Activated CD8-positive, alpha-beta T cell treated with anti-CD3 and anti-CD28 coated beads, Interleukin-2, amount 10 ng/mL, durations not matched to agents 7 days and 5 days (primary cell): ENCODE measurements at places on chromosomes 3 and 15. TPM values are rescaled to one million over a fixed set of nuclear protein-coding genes. Genes with fewer than 3 reads are reported as not detected.

RTP3 gene
- total RNA-seq: not detected

SPINK8 gene
- total RNA-seq: not detected

FOXB1 gene
- 0.50 TPM for total RNA-seq

ZIC1 gene
- total RNA-seq: not detected

GRCh38 chr15:57229051-57229450 is 147.3 kb upstream of the CGNL1 start:
- DNase-seq: no peak

- DNase-seq: no peak
Measured at GRCh38 chr3:51896607-51897305, 6.4 kb downstream of the IQCF1 start.

SPTSSB gene
- not detected for total RNA-seq

GRCh38 chr3:142973217-142974009 is 9.9 kb upstream of the PAQR9 start:
- no peak for DNase-seq

- DNase-seq: no peak
Measured at GRCh38 chr3:172031996-172032395, 7.4 kb upstream of the FNDC3B start.

DNA sequence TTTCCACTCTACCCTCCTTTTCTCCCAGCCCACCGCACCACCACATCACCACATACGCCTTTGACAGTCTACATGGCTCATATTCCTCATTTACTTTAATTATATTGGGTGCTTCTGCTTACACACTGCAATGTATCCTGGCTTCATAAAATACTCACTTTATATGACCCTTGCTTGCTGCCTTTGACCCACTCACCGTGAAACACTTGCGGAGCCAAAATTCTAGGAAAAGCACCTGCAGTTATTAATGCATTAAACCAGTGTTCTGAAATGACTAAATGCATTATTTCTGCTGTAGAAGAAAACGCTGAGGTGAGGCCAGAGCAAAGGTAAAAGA is 217.5 kb upstream of the ICE2 start:
- DNase-seq: no peak

DNA sequence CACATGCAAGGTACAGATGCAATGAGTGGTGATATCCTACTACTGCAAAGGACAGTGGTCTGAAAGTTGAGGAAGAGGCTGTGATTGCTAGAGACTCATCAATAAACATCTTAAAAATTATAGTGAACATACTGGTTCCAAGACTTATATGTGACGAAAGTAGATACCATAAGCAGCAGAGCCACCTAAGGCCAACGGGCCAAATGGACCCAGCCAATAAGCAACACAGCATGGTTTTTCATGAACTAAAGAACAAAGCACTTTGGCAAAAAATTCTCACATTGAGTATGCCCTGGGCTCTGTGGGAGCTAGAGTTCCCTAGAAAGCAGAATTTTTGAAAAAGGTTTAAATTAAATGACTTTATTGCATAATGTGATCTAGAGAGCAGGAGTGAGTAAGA is 272.1 kb downstream of the SI start:
- DNase-seq: no peak

GRCh38 chr3:25156626-25157025 is 271.4 kb upstream of the RARB start:
- DNase-seq: no peak

GOLGA6A gene
- total RNA-seq: not detected

DNA sequence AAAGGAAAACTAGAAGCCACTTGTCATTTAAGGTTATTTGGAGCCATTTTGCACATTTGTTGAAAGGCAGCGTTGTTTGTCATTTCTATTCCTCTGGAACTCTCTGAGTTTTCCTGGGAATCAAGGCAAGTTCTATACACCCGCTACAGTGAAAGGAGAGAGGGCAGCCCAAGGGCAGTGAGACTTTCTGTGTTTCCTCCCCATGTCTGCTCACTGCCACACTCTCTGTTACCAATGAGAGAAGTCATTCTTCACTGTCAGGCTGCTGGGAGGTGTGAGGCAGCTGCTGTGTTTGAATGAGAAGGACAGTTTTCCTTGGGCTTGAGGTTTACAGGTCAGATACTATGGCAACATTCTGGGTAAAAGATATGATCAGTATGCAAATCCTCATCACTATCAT is 36.0 kb downstream of the ATP13A5 start:
- no peak for DNase-seq

GRCh38 chr15:49987896-49988295 is 131.1 kb downstream of the ATP8B4 start:
- DNase-seq: no peak

PLOD2 gene
- not detected for total RNA-seq

ANKRD34C gene
- total RNA-seq: not detected

DNA sequence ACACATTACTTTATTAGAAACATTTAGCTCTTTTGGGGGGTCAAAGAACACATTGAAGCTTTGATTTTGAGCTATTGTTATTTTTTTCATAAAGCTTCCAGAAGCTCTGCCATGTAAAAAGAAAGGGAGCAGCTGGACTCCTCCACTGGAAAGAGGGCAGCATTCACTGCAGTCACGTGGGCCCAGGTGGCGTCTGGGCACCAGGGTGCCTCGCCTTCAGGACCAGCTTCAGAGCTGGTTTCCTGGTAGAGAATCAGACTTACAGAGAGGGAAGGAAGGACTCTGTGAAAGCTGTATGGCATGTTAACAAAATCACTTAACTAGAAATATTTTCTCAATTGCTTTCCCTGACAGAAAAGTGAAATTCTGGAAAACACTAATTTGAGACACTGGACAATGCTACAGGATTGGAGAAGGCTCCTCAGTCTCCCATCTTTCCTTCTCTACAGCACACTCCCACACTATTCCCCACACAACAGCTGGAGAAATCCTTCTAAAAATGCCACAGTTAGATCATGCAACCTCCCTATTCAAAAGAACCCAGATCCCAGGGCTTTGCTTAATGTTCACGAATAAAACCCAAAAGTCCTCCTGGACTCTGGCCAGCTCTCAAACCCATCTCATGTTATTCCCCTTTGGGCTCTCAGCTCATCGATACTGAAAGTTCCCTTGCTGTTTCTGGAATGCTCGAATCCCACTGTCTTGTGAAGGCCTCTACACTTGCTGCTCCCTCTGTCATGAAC is 83.2 kb downstream of the NFKBIZ start:
- no peak for DNase-seq

DNA sequence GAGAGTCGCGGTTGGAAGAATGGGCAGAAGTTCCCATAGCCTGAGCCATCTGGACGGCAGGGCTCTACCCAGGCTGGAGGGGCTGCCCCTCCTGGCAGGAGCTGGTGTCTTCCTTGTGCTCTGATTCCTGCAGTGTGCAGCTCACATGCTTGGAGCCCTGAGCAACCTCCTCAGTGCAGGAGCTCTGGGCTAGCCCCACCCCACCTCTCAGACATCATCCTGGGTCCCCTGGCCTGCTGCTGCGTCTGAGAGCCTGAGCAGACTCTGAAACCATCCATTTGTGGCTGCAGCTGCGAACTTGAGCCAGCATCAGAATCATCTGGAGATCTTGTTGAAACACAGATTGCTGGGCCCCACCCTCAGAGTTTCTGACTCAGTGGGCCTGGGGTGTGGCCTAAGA is 42.8 kb downstream of the POMGNT2 start:
- no peak for DNase-seq

DNA sequence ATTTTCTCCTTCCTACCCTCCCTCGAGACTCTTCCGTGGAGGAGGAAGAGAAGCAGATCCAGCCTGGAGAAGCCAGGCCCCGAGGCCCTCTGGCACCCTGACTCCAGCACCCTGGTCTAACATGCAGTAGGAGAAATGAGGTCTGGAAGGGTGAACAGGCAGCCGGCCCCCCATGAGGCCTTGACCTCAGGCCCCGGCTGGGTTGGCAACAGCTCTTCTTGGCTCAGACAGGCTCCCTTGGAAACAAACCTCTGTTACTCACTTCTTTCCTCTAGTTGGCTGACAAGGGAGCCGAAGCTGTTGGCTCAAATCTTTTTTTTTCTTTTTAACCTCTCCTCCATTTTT is 73.4 kb downstream of the CPN2 start:
- no peak for DNase-seq

DNA sequence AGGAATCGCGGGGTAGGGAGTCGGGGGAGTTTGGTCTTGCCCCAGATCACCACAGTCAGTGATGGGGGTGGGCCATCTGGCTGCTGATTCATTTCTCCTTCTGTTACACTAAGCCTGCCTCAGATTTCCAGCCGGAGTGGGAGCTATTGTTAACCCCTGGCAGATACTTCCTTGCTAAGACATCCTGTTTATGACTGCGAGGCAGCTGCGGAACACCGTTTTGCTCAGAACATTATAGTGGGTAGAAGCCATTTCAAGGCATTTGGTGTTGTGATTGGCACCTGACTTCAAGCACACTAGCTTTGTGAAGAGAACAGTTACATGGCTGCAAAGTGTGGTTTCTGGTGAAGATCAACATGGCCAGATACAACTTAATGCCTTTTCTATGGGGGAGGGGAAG is 73.8 kb downstream of the FLNB start:
- peak; percentile 35 for DNase-seq

DNA sequence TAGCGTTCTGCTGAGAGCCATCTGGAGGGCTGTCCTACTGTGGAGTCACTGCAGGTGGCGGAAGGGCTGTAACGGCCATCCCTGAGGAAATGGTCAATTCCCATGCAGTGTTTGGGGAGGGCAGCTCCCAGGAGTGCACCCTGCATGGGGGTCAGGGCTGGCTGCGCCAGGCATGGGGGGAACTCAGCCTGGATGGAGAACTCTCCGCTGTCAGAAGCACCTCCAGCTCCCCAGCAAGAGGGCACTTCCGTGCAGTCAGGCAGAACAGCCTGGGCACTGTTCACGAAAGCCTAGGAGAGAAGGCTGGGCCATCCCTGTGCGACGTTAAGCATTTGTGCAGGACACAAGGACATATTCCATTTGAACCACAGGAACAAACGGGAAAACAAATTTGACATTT is 105.2 kb downstream of the LRIG1 start:
- no peak for DNase-seq

GRCh38 chr15:49863431-49864224 is 242.8 kb downstream of the DTWD1 start:
- DNase-seq: no peak

UROC1 gene
- total RNA-seq: not detected

- no peak for DNase-seq
Measured at GRCh38 chr3:180267202-180267843, 230.6 kb upstream of the PEX5L start.
